ENCODE measurements at places on chromosomes 12 and 14. TPM values are rescaled to one million over a fixed set of nuclear protein-coding genes. Genes with fewer than 3 reads are reported as not detected.

ASCL1 gene
- not detected for total RNA-seq

CFAP54 gene
- total RNA-seq: 0.84 TPM

KITLG gene
- total RNA-seq: 13.5 TPM

TRPV4 gene
- 2.4 TPM for total RNA-seq

PGF gene
- total RNA-seq: 28.4 TPM

MYO1A gene
- total RNA-seq: 0.25 TPM

SERPINA10 gene
- total RNA-seq: not detected

DNA sequence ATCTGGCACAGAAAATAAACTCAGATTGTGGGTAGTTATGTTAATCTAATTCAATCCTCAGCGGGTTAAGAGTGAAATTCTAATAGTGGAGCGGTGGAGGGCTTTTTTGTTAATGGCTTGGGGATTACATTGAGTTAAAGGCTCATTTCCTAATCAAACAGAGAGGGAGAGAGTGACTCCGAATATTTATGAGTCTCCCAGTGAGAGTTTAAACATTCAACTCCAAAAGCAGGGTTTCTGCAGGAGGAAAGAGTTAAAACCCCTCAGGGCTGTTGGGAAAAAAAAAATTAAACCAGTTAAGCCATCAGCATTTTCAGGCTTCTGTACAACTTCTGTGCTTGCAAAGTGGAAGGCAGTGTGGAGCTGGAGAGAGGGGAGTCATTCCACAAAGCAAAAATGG lies 62.1 kb upstream of the ESRRB start:
- DNase-seq: no peak

DNA sequence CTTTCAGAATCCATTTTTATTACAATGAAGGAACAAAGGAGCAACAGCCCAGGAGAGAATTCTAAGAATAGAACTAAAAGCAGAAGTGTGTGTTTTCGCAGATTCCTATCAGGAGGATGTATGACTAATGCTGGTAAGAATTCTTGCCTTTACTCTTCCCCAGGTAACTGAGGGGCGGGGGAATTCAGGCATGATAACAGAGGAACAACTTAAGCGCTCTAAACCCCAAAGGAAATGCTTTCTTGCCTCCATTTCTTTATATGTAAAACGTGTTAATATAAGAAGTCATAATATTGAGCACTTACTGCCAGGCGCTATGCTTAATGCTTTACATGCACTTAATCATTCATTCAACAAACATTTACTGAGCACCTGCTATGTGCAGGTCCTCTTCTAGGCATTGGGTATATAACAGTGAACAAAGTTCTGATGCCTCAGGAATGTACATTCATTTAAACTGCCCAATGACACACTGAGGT lies 4.5 kb downstream of the HCAR1 start:
- DNase-seq: no peak

DNA sequence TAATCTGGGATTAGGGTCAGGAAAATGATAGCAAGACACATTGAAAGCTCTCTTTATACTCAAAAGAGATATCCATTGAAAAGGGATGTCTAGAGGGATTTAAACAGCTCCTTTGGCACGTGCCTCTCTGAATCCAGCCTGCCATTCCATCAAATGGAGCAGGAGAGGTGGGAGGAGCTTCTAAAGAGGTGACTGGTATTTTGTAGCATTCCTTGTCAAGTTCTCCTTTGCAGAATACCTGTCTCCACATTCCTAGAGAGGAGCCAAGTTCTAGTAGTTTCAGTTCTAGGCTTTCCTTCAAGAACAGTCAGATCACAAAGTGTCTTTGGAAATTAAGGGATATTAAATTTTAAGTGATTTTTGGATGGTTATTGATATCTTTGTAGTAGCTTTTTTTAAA lies 25.4 kb upstream of the PLEKHD1 start:
- DNase-seq: no peak

GRCh38 chr14:41285186-41285748 lies 321.4 kb upstream of the LRFN5 start:
- peak; percentile 44 for DNase-seq

DNA sequence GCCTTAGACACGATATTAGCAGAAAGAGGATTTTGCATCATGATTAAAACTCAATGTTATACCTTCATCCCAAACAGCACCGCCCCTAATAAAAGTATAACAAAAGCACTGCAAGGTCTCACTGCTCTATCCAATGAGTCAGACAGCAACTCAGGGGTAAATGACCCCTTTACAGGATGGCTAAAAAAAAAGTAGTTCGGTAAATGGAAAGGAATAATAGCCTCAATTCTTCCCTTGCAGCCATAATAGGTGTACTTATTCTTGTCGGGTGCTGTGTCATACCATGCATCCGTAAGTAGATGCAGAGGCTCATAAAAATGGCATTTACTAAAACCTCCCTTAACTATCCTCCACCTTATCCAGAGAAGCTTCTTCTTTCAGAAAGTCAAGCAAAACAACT lies 53.9 kb upstream of the AP4S1 start:
- no peak for DNase-seq

DNA sequence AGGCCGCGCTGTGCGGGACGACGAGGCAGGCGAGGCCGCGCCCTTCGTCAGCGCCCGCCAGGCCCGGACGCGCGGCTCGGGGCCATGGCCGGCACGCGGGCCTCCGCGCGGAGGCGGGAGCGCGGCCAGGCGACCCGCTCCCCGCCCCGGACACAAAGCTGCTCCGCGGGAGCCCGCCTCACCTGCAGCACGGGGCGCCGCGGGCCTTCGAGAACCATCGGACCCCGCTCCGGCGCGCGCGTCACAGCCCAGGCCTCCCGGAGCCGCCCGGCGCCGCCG lies 342 bp downstream of the DICER1 start:
- DNase-seq: no peak

DNA sequence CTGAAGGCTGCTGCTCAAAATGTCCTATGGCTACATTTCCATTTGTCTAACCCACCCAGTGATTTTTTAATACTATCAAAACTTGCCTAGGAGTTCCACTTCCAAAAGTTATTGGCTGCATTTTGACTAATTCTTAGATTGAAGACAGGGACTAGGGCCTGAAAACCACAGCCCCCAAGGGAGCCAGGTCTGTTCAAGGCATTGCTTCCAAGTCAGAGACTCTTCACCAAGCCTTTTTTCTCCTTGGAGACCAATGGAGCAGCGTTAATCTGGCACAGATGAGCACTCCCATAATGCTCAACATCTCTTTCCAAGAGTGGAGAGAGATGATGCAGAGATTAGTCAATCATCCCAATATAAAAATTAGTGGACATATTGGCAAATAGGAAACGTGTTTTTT lies 112.5 kb upstream of the HIF1A start:
- DNase-seq: no peak
